Esophagus muscularis mucosa (tissue), 4 donors: ENCODE measurements at places on chromosomes 1 and 21.

DNA sequence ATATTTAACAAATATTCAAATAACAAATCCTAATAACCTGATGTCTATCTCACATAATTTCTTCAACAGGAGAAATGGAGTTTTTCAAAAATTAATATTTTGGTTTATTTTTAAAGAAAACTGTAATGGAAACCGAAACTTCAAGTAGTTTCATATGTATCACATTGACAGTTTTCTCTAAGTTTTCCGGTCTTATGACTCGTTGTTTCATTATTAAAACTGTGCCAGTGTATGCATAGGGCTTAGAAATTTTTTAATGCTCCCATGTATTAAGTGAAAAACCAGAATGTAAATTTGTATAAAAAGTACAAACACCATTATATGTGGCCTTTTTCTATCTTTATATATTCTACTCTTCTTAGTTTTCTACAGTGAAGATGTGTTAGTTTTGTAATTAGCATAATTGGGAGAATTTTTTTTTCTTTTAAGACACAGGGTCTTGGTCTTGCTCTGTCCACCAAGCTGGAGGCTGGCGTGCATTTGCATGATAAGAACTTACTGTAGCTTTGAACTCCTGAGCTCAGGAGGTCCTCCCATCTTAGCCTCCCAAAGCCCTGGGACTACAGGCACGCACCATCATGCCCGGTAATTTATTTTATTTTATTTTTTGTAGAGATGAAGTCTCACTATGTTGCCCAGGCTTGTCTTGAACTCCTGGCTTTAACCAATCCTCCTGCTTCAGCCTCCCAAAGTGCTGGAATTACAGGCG lies 43.9 kb upstream of the SAMSN1 start:
- DNase-seq: no peak

DNA sequence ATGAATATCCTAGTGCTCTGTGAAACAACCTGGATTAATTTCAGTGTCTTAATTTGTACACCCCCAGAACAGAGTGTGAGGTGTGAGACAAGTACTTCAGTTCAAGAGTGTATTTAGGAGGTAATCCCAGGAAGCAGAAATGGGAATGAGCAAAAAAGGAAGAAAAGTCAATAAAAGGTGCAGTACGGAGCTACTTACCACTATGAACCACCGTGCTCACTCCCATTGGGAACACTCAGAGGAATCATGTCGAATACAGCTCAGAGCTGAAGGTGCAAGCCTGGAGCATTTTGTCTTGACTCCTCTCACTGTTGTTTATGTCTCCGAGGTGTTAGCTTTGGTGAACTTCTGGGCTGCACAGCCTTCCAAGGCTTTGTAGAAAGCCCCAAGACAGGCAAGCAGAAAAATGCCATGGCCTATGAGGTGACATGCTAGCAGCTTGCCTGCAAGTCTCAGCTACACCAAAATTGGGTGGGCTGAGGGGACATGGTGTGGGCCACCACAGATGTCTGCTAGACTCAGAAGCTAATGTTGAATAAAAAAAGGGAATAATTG lies 7.4 kb upstream of the SVBP start:
- no peak for DNase-seq

DNA sequence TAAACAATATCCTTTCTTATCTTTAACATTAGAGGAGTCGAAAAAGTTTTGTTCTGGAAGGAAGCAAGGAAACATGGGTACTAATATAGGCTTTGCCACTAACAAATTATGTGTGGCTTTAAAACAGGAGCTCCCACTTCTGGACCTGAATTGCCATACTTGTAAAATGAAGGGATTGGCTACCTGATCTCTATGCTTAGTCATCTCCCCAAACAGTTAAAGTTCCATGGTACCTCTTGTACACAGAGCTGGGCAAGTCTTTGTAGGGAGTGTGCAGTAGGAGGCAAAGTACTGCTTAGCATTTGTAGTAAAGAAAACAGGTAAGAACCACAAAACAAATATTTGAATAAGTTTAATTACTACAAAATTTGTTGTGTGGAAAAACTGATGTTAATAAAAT lies 81.3 kb downstream of the MAST2 start:
- no peak for DNase-seq

DNA sequence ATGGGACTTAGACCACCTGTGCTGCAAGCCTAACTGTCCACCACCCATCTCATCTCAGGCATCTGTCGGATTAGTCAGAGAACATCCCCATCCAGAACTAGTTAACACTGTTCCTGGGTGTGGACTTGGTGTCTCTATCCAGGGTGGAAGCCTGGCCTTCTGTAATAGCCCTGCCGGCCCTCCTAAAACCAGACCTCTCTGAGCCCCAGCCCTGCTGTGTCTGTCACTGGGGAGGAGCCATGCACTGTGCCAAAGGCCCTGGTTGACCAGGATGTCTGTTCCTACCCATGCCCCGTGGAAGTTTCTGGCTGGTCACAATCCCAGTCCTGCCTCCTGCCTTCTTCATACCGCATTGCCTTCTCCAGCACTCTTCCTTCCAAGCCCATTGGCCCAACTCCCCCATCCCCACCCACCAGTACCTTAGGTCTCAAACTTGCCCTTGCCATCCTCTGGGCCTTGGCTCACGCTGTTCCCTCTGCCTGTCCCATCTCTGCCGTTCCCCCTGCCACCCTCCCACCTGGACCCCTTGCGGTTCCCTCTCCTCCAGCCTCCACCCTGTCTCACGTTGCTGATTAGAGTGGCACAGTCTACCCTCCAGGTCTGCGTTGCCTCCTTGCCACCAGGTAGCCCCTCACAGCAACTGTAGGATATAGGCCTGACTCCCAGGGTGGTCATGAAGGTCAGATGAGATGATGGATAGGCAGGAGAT lies 105.6 kb downstream of the EPHB2 start:
- no peak for DNase-seq

DNA sequence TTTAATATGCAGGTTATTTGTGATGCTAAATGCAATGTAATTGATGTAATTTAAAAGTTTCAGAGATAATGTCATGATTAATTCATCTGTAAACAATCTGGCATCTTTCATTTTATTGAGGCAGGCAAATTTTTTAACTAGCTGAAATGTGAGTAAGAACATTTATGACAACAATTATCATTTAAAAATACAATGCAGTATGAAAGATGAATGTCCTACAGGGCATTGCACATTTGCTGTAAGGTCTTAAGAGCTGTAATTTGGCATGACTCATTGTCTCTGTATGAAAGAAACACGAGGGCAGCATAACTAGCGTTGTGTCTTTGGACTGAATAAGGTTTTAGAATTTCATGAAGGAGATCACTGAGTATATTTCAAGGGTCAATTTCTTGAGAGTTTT lies 642.8 kb downstream of the PLA2G4A start:
- no peak for DNase-seq

DNA sequence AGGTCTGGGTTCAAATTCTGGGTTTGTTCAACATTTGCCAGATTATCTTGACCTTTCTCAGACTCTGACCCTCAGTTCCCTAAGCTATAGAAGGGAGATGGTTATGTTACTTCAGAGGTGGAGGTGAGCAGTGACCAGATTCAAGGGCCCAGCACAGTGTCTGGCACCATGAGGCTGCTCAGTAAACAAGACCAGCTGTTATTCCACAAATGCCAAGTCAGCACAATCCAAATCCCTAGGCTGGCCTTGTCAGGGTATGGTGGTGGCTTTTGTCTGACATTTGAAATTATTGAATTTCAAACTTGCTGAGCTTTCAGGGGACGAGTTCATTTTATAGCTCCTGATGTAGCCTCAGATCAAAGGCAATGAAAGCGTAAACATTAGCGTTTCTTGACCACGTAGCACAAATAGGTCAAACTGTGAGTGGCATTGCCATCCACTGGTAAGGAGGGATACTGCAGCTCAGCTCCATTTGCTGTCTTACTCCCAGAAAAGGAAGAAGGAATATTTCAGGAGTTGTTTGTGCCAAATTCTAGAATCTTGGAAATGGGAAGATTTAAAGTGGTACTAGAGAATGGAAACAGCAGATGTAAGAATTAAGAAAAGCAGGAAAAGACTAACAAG lies 94.3 kb upstream of the EDN2 start:
- no peak for DNase-seq
